ENCODE measurements at places on chromosomes 13 and 19. TPM values are rescaled to one million over a fixed set of nuclear protein-coding genes. Genes with fewer than 3 reads are reported as not detected.

The RNF113B gene
- total RNA-seq = not detected

The CRX gene
- total RNA-seq = not detected

The SLC15A1 gene
- not detected for total RNA-seq

The TEX29 gene
- 0.81 TPM for total RNA-seq

The HIF3A gene
- total RNA-seq = not detected
